Activated T-helper 9 cell treated with anti-CD3 and anti-CD28 coated beads, Interleukin-2, amount 50 U/mL, for 16 hours (primary cell): ENCODE measurements at places on chromosomes 7 and 10.

DNA sequence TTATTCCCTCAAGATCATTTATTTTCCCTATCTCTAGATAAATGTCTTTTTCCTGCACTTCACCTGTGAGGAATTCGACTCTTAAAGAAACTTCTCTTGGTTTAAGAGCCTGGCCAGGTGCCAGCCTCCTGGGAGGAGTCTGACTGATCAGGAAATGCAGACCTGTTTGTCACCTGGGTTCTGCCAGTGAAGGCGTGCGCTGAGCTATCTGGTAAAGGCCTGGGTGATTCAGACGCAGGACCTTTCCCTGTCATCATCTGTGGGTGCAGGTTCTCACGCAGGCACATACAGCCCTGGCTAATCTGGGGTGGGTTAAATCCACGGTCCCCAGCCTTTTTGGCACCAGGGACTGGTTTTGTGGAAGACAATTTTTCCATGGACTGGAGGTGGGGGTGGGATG, 65.3 kb upstream of the AQP1 start:
- no peak for DNase-seq

- DNase-seq: no peak
These were observed 81.2 kb downstream of the EGFR start for GRCh38 chr7:55099821-55100543.

DNA sequence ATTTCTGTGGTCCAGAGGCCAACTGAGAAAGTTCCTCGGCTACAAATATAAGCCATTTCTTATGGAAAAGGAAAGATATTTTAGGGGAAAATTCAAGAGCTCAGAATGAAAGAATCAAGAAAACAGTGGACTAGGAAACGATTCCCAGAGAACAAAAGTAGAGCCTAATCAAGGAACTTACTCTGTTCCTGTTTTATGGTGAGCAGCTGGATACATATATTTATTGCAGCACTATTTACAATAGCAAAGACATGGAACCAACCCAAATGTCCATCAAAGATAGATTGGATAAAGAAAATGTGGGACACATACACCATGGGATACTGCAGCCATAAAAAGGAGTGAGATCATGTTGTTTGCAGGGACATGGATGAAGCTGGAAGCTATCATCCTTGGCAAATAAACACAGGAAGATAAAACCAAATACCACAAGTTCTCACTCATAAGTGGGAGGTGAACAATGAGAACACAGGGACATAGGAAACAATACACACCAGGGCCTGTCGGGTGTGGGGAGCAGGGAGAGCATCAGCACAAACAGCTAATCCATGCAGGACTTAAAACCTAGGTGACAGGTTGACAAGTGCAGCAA, 298.7 kb downstream of the THSD7A start:
- no peak for DNase-seq

DNA sequence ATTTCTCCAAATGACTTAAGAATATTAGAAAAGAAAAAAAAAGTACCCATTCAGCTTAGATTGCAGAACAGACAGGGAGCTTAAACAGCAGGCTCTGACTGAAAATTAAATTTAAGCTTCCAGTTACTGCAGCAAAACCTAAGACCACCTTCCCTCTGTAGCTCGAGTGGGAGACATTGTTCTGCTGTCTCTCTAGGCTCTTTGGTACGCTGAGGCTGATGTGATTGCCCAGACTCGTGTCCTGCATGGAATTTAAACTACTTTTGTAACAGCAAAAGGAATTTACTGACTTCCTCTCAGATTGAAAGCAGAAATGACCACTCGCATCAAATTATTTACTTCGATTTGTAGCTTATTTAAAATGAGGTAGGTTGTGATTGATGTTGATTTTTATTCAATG, 124.6 kb downstream of the LRRTM3 start:
- DNase-seq: no peak

DNA sequence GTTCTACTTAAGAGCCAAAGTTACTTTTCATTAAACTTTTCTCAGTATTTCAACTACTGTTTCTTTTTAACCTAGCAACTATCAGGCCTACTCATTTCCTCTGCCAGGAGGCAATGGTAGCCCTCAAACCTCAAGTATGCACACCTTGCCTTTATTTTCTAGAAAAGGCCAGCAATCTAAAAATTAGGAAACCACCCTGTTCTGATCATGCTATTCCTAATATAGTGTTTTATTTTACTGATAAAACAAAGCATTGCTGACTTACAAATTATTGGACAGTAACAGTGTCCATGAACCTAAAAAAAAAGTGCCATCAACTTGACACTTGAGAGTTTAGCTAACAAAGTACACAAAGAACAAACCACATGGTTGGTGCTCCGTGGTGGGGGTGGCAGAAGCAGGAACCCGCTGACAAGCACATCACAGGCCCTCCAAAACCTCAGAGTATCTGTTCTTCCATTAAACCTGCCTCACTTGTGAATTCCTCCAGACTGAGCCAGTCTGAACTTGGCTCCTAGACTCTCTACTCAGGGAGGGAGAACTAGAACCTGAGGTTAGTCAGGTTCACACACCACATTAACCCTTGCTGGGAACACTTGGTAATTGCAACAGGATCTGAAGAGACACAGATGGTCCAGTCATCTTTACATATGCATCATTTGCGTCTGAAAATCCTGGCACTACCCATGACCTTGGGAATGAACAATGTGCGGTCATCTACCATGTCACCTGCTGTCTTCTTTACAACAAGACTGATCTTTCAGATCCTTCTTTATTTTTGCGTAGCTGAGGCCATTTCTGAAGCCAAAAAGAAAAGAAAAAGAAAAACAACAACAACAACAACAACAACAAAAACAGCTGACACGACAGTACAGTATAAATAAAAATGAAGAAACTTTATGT, 31.9 kb downstream of the PIP4K2A start:
- DNase-seq: no peak

DNA sequence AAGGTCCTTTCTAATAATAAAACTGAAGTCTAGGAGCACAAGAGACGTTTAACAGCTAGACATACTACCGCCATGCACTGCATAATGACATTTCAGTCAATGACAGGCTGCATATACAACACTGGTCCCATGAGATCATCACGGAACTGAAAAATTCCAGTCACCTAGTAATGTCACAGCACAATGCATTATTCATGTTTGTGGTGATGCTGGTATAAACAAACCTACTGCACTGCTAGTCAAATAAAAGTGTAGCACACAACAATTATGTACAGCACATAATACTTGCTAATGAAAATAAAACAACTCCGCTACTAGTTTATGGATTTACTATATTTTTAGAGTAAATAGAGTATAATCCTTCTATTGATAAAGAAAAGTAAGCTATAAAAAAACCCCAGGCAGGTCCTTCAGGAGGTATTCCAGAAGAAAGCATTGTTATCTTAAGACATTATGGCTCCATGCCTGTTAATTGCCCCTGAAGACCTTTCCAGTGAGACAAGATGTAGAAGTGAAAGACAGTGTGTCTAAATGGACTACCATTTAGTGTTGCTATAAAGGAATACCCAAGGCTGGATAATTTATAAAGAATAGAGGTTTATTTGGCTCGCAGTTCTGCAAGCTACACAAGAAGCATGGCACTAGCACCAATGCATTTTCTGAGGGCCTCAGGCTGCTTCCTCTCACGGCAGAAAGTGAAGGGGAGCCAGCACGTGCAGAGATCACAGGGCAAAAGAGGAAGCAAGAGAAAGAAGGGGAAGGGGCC, 47.1 kb downstream of the HIBADH start:
- no peak for DNase-seq

GRCh38 chr10:124992462-124993344, 50.8 kb downstream of the ZRANB1 start:
- DNase-seq: no peak

DNA sequence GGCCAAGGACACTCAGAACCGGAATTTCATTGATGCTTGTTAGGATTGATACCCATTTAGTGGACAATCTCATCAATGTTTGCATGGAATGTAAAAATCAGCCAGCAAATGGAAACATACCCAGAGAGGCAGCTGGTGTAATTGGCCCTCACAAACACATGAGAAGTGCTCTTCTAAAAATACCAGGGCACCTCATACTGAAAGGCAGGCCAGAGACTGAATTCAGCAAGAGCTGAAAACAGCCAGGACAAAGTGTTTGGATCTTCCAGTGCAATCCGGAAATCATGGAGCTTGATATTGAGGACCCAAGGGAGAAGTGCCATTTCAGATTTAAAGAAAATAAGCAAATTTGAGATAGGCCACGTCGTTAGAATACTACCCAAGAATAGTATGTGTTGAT, 498.6 kb downstream of the GALNT17 start:
- DNase-seq: no peak

GRCh38 chr10:97204826-97205679, 19.3 kb upstream of the SLIT1 start:
- DNase-seq: no peak
